Frontal cortex (tissue), 4 donors: ENCODE measurements at places on chromosomes 3 and 15. TPM values are rescaled to one million over a fixed set of nuclear protein-coding genes. Genes with fewer than 3 reads are reported as not detected.

PLSCR2 gene
- total RNA-seq, result not detected

SPINT1 gene
- total RNA-seq, result 1.6 TPM

A4GNT gene
- not detected for total RNA-seq

TICRR gene
- total RNA-seq, result 1.2 TPM

FBXO40 gene
- total RNA-seq, result not detected

CAMK2N2 gene
- 4.5 TPM for total RNA-seq

PLS1 gene
- 2.4 TPM for total RNA-seq

CLRN1 gene
- total RNA-seq, result not detected

DAZL gene
- not detected for total RNA-seq

ZNF660 gene
- total RNA-seq, result 11.8 TPM

HRH1 gene
- total RNA-seq, result 2.0 TPM

TMEM266 gene
- total RNA-seq, result 4.5 TPM

CD96 gene
- total RNA-seq, result not detected

UQCC5 gene
- total RNA-seq, result 2.0 TPM

RNU6-1 gene
- not detected for total RNA-seq

ISLR2 gene
- 113 TPM for total RNA-seq

GABRB3 gene
- total RNA-seq, result 114 TPM

MESP2 gene
- not detected for total RNA-seq

ANKRD63 gene
- total RNA-seq, result 2.0 TPM

RARRES1 gene
- 4.5 TPM for total RNA-seq

TTC21A gene
- 3.7 TPM for total RNA-seq

PPP1R14D gene
- not detected for total RNA-seq

TMCO5A gene
- not detected for total RNA-seq

CCR8 gene
- total RNA-seq, result not detected

KLF15 gene
- 2.0 TPM for total RNA-seq

PCSK6 gene
- total RNA-seq, result 18.3 TPM

CD200R1 gene
- 0.82 TPM for total RNA-seq

P2RY1 gene
- 33.8 TPM for total RNA-seq

CHDH gene
- 1.2 TPM for total RNA-seq

EFCC1 gene
- 0.41 TPM for total RNA-seq

MYRIP gene
- total RNA-seq, result 10.6 TPM

MB21D2 gene
- total RNA-seq, result 106 TPM

CYP8B1 gene
- not detected for total RNA-seq

ONECUT1 gene
- not detected for total RNA-seq

CCR9 gene
- total RNA-seq, result 0.41 TPM

CCDC66 gene
- 92.5 TPM for total RNA-seq

PROS1 gene
- 12.2 TPM for total RNA-seq

MUC4 gene
- 0.41 TPM for total RNA-seq

EFHB gene
- total RNA-seq, result 0.41 TPM
